ENCODE measurements at places on chromosomes 6 and 20.

DNA sequence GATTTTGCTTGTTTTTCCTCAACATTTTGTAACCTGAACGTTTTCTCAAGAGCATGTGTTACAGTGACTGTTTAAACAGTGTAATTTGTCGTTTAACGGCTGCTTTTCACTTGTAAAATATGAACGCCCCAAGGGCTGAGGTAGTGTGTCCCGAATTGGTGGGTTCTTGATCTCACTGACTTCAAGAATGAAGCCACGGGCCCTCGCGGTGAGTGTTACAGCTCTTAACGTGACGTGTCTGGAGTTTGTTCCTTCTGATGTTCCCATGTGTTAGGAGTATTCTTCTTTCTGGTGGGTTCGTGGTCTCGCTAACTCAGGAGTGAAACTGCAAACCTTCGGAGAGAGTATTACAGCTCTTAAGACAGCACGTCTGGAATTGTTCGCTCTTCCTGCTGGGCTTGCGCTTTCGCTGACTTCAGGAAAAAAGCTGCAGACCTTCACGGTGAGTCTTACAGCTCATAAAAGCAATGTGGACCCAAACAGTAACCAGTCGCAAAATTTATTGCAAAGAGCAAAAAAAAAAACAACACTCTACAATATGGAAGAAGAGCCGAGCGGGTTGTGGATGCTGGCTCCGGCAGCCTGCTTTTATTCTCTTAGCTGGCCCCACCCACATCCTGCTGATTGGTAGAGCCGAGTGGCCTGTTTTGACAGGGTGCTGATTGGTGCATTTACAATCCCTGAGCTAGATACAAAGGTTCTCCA is 25.1 kb upstream of the TRIM27 start:
- no peak overlapping the region for H3K27ac ChIP-seq
- no peaks in the 10 kb centered on the region for H3K27me3 ChIP-seq
- no peak for DNase-seq
- H3K4me3 ChIP-seq = no peak overlapping the region
- no peaks in the 10 kb centered on the region for H3K36me3 ChIP-seq

GRCh38 chr20:62210496-62210855 is 9.6 kb downstream of the HRH3 start:
- no peak for DNase-seq
- H3K27ac ChIP-seq = no peak overlapping the region
- no peaks in the 10 kb centered on the region for H3K36me3 ChIP-seq

DNA sequence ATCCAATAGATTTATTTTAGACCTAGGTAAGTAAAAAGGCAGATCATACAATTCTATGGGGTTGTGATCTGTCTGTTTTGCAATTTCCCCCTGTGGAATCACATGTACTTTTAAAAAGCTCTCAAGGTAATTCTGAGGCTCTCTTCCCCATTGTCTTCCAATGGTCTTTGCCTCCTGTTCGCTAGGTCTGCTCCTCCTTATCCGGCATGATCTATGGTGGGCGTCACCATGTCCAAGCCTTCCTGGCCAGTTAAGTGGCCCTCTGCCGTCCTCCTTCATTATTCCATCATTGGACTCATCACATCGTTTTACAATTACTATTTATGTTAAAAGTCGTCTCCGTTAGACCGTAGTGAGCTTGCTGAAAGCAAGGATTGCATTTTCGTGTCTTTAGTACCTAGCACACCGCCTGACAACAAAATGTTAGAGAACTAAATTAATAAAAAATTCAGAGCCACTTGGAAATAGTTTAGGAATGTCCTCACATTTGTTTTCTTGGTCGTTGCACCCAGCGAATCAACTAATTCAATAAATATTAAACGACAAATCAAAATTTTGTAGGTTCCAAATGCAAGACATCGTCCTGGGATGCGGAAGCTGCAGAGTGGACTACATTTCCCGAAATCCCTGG is 2.2 kb upstream of the STXBP5 start:
- H3K27ac ChIP-seq = peak overlapping the region; percentile 98
- peak overlapping the region; percentile 94 for H3K4me3 ChIP-seq
- peaks cover 7% of the 10 kb centered on the region for H3K36me3 ChIP-seq
- H3K4me1 ChIP-seq = peaks cover 37% of the 10 kb centered on the region
- peak; percentile 29 for DNase-seq

DNA sequence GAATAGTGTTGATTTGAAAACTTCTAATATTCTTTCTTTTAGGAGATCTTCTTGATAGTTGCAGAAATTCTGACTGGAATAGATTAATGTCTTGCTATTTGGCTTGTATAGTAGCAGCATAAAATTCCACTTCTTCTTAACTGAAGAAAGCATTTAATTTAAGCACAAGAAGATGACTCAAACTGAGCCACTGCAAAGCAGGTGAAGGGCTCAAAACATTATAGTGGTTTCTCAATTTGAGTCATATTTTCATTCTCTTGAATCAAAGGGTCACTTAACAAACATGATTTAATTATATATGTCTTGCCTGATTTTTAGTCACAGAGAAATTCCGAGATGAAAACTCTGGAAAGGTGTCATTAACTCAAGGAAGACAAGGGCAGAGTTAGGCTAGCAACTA is 239.3 kb downstream of the ZNF217 start:
- DNase-seq = no peak
- H3K36me3 ChIP-seq = peaks cover 14% of the 10 kb centered on the region
- no peak overlapping the region for H3K4me3 ChIP-seq
- peaks cover 8% of the 10 kb centered on the region for H3K4me1 ChIP-seq

- H3K27me3 ChIP-seq = no peaks in the 10 kb centered on the region
- H3K4me3 ChIP-seq = no peak overlapping the region
- H3K27ac ChIP-seq = no peak overlapping the region
- peaks cover 52% of the 10 kb centered on the region for H3K4me1 ChIP-seq
- H3K36me3 ChIP-seq = peaks cover 35% of the 10 kb centered on the region
These were observed 17.8 kb downstream of the EEF1E1 start for GRCh38 chr6:8084586-8084985.

DNA sequence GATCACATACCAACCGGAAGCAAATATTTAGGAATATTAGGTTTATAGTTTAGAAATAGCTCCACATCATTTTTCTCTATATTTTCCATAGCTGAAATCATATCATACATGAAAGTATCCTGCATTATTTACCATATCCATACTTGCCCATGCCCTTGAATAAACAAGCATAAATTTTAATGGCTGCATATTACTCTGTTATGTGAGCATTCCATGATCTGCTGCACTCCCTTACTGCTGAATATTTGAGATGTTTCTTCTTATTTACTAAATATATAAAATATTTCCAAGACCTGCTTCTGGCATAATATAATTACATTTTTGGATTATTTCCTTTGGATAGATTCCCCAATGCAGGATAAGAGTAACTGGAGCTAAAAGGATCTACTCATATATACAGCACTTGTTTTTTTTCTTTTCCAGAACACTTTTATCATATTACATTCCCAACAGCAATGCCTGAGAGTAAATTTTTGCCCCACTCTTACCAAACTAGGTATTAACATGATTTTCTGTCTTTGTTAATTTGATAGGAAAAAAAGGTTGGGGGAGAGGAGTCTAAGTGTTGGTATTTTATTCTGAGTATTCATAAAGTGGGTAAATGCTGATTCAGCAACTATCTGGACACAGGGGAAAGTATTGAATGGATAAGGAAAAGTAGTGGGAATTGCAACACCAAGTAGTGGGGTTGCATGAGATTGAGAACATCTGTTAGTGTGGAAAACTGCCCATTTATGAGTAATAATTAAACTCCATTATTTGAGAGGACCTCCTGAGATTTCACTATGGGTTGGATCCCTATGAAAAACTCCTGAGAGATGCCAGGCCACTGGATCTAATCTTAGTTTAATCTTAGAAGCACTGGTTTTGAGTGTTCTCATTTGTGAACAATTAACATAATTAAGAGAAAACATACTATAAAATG is 76.0 kb downstream of the MAN1A1 start:
- H3K27me3 ChIP-seq = no peaks in the 10 kb centered on the region
- H3K4me1 ChIP-seq = peaks cover 4% of the 10 kb centered on the region
- no peak overlapping the region for H3K4me3 ChIP-seq
- no peak overlapping the region for H3K27ac ChIP-seq

- DNase-seq = no peak
- no peaks in the 10 kb centered on the region for H3K4me1 ChIP-seq
- no peak overlapping the region for H3K4me3 ChIP-seq
- no peaks in the 10 kb centered on the region for H3K27me3 ChIP-seq
- no peaks in the 10 kb centered on the region for H3K36me3 ChIP-seq
These were observed 484.2 kb upstream of the MANEA start for GRCh38 chr6:95093154-95093553.

GRCh38 chr6:93792746-93793145 is 373.4 kb upstream of the EPHA7 start:
- H3K27me3 ChIP-seq = no peaks in the 10 kb centered on the region
- no peaks in the 10 kb centered on the region for H3K36me3 ChIP-seq
- H3K4me3 ChIP-seq = no peak overlapping the region
- H3K27ac ChIP-seq = no peak overlapping the region
- no peaks in the 10 kb centered on the region for H3K4me1 ChIP-seq

DNA sequence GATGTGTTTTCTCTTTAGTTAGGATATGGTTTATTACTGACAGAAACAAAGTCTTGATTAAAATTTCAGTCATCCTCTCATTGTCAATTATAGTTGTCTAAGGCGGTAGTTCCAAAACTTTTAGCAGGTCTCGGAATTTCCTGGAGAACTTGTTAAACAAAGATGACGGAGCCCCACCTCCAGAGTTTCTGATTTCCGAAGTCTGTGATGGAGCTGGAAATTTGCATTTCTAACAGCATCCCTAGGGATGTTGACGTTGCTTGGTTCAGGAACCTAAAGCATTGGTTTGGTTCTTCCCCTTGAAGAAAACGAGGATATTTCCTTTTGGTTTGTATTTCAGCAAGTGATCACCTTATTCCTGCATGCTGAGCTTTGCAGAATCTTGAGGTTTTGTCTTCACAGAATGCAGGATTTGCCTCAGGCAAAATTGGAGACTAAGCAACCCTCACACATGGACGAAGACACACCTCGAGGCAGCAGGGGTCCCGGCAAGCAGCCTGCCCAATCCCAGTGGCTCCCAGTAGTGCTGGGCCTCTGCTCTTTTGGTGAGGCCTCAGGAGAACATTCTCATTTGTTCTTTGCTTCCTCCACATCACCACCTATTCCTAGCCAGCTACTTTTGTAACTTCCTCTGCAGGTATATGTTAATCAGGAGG is 187.1 kb upstream of the PHACTR1 start:
- H3K27me3 ChIP-seq = peaks cover 38% of the 10 kb centered on the region
- no peak for DNase-seq
- no peak overlapping the region for H3K27ac ChIP-seq

DNA sequence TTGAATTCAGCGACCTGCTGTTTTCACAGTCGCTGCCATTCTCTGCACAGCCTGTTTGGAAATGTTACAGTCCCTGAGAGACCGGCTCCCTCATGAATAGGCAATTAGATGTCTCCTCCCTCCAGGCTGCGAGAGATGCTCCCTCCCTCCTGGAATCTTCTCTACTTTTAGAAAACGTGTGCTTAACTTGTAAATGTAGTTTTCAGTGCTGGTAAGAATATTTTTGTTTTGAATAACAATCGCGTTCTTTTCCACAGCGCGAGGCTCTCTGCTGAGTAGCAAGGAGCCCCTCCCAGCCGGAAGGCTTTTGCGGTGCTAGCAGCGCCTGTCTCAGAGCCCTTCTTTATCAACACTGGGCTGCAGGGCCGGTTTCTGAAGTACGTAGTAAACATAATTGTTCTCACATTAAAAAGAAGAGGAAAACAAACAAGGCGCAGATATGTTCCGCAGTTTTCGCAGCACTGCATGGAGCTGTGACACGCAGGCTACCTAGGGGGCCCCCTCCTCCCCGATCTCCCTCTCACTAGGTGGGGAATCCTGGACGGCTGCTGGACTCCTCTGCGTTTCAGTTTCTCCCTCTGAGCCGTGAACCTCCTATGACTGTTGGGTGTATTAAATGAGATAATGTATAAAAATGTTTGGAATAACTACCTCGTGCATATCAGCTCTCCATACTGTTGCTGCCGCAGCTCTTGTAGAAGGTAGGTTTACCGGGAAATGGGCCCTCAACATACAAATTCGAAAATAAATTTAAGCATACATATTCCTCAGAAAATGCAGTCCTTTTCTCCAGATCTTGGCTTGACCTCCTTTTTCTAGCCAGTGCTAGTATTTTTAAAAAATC is 79.0 kb upstream of the SPACA1 start:
- no peaks in the 10 kb centered on the region for H3K4me1 ChIP-seq
- H3K4me3 ChIP-seq = no peak overlapping the region
- no peaks in the 10 kb centered on the region for H3K36me3 ChIP-seq
- no peak overlapping the region for H3K27ac ChIP-seq
- peaks cover 5% of the 10 kb centered on the region for H3K27me3 ChIP-seq

DNA sequence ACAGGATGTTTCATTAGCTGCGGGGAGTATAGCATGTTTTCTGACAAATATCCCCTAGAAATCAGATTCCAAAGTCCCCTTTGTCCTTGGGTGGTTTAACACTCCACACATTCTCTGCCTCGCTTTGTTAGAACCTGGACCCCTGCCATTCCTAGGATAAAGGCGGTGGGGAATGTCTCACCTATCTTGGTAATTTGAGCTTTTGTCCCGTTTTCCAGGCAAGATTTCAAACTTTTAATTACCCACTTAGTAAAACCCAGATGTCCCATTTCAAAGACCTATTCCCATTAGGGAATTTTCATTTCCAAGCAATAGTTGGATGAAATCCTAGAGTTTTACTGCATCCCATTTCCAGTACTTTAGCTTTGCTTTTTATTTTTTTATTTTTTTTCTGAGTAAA is 501.0 kb upstream of the MAP3K7 start:
- no peaks in the 10 kb centered on the region for H3K27me3 ChIP-seq
- H3K27ac ChIP-seq = no peak overlapping the region
- no peak for DNase-seq

DNA sequence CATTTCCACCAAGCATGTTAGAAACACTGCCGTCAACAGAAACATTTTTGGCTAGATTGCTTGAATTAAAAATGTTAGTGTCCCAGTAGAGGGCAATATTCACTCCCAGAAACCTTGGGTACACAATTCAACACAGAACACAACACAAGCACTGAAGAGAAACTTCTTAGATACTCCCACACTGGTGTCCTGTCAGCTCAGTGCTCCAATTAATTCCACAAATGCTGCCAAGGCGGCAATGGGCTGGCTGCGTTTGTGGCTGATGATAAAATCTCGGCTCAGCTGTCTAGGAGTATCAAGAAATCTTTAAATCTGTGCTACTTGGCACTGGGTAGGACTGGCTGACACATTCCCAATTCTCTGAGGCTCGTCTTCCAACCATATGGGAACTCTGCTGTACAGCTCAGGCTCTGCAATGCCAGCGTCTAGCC is 39.3 kb downstream of the BEND3 start:
- H3K27ac ChIP-seq = no peak overlapping the region
- H3K27me3 ChIP-seq = no peaks in the 10 kb centered on the region
- H3K4me3 ChIP-seq = no peak overlapping the region
- DNase-seq = no peak
- no peaks in the 10 kb centered on the region for H3K4me1 ChIP-seq

DNA sequence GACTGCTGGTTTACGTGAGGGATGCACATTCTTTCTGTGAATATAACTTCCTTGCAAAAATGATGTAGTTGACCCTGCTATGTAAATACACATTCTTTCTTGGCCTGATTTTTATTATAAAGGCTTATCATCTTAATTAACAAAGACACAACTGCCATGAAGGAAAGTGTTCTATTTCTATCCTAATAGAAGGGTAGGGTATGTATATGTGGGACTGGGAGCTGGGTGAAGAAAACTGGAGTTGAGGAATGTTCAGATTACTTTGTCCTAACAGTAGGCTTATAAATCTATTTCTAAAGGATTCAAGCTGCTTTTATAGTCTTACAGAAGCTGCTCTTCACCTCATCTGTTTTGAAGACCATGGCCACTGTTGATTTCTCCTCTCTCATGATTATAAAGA is 76.5 kb upstream of the RGS17 start:
- no peaks in the 10 kb centered on the region for H3K36me3 ChIP-seq
- no peaks in the 10 kb centered on the region for H3K27me3 ChIP-seq
- H3K4me3 ChIP-seq = no peak overlapping the region
- H3K27ac ChIP-seq = no peak overlapping the region
- H3K4me1 ChIP-seq = no peaks in the 10 kb centered on the region
- no peak for DNase-seq
